ENCODE measurements at places on chromosomes 2 and 18.

DNA sequence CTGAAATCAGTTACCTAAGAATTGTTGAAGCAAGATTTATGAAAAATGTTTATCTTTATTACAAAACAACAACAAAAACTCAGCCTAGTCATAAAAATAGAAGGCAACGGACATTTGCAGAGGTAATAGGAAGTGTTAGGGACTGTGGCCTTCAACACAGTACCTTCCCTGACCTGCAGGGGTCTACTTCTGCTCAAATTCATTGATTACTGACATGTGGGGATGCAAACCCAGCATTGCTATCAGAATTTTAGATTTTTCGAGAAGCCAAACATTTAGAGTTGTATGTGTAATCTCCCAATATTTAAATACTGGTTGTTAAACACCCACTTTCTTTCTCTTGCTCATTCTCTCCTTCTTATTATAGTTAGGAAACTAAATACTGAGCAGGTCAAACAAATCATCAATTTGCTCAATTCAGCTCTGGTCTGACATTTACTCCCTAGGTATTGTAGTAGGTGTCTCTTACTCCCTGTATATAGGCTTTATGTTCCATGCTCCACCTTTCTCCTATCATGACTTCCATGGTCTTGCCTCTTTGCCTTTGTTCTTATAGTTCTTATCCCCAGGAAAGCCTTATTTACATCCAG lies 198.5 kb downstream of the UBE2E3 start:
- DNase-seq = no peak

DNA sequence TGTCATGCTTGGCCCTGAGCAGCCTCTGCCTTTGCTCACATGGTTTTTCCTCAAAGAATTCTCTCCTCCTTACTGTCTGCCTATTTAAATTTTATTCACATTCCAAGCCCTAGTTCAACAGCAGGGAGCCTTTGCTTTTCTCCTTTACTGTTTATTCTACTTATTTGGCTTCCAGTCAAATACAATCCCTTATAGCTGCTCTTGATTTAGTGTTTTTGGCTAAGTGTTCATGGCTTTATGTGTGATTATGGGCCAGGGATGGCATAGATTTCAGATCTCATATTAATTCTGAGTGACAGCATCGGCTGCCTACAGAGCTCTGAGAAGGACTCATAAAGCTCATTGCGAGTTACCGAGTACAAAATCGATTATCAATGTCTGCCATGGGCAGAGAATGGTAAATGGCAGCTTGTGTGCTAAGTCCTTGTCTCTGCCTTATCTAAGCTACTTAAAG lies 106.7 kb downstream of the METTL8 start:
- DNase-seq = no peak

GRCh38 chr2:150570712-150571111 lies 83.2 kb upstream of the RND3 start:
- DNase-seq = peak; percentile 88

GRCh38 chr2:8244639-8245038 lies 437.2 kb upstream of the ID2 start:
- DNase-seq = no peak

DNA sequence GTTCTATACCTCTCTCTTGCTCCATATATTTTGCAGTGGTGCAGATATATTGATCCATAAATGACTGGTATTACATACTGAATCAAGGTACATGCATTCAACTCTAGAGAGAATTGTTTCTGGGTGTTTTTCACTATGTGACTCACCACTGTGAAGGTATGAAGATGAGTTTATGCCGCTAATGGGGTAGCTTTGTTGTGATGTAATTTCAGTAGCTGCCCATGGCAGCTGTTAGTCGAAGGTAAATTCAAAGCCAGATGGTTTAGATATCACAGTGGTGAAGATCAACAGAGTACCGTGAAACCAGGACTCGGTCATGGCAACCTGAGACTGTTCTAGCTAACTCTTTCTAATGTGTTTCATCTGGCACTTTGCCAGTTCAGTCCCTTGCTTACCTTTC lies 50.4 kb downstream of the PKP4 start:
- DNase-seq = no peak

DNA sequence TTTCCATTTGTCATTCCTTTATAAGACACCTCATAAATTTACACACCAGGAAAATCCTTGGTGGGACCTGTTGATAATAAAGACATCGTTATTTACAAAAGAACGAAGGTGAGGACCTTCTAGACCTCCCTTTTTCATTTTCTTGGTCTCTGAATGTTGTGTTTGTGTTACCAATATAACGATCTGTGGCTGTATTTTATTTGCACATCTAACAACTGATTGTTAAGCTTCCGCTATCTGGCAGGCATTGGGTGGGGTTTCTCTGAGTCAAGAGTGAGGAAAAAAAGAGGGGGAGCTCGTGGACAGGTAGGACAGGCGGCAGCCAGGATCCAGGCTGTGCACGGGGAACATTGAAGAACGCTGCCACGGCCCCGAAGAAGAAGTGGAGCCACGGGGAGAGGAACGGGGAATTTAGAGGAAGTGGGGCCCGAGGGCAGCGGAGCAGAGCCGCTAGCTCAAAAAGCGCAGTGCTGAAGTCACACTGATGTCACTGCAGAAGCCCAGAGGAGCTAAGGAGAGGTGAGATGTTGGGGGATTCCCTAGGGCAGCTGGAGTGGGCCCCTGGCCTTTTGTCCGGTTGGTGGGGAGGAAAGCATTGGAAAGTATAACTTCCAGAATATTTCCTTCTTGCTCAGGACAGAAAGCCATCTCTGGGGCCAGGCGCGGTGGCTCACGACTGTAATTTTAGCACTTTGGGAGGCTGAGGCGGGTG lies 20.9 kb upstream of the DNMT3A start:
- DNase-seq = no peak

DNA sequence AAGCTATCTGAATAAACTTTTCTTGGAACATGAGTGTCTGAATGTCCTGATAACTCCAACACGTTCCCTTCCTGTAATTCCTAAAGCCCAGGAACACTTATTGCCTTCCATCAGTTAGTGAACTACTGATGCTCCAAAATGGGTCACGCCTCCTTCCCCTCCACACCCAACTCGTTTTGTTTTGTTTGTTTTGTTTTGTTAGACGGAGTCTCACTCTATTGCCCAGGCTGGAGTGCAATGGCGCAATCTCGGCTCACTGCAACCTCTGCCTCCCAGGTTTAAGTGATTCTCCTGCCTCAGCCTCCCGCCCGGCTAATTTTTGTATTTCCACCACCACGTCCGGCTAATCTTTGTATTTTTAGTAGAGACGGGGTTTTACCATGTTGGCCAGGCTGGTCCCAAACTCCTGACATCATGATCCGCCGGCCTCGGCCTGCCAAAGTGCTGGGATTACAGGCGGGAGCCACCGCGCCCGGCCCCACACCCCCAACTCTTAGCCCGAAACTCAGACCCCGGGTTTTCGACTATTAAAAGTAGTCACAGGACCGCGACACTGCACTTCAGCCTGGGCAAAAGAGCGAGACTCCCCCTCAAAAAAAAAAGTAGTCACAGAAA lies 774 bp downstream of the IER3IP1 start:
- no peak for DNase-seq

DNA sequence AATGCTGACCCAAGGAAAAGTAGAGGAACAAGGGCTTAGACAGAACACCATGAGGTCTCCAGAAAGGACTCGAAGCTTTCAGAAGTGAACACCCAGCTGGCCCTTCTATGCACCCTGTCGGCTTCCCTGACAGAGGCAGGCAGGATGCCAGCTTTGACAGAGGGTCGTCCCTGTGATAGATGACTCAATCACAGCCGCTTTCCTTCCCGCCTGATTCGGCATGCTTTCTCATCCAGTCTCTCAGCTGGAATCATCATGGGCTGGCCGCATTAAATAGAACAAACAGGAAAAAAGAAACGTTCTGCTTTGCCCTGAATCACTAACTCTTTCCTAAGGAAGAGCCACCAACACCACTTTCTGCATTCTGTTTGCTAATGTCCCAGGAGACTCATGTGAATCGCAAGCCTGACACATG lies 140.3 kb upstream of the RAB12 start:
- no peak for DNase-seq

DNA sequence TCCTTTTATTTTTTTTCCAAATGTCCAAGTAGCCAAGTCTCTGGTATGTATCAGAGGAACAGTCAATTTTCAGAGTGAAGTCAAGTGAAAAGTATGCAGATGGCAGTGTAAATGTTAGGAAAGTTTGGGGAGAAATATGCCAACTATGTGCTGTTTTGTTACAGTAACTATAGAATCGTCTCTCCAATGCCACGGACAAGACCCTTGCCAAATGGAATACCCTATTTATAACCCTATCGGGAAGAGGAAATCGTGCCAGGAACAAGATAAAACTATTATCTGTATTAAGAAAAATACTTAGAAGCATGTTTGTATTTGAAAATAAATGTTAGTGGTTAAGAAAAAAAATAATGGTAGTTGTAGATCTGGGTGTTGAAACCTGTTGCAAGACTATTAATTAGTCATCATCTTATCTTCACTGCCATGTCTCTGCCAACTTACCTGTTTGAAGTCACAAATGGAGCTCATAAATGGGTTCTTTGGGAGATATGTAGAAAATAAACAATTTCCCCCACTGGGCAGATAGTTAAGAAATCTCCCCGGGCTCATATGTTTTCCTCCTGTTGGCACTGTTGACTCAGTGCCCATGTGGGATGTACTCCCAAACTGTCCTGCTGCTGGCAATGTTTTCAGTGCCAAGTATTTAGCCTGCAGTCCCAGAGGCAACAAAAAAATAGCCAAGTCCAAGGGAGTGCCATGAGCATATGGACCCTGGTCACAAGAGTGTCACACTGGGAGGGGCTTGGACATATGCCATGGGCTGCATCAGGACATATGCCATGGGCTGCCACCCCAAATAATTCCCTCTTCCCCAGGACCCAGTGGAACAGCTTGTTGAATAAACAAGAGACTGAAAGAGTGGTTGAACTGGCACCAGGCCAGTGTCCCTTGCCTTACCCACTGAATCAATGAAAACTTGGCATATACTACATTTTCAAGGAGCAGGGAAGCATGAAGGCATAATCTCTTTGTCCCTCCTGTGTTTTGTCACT lies 366.9 kb downstream of the OSR1 start:
- DNase-seq = peak; percentile 83

DNA sequence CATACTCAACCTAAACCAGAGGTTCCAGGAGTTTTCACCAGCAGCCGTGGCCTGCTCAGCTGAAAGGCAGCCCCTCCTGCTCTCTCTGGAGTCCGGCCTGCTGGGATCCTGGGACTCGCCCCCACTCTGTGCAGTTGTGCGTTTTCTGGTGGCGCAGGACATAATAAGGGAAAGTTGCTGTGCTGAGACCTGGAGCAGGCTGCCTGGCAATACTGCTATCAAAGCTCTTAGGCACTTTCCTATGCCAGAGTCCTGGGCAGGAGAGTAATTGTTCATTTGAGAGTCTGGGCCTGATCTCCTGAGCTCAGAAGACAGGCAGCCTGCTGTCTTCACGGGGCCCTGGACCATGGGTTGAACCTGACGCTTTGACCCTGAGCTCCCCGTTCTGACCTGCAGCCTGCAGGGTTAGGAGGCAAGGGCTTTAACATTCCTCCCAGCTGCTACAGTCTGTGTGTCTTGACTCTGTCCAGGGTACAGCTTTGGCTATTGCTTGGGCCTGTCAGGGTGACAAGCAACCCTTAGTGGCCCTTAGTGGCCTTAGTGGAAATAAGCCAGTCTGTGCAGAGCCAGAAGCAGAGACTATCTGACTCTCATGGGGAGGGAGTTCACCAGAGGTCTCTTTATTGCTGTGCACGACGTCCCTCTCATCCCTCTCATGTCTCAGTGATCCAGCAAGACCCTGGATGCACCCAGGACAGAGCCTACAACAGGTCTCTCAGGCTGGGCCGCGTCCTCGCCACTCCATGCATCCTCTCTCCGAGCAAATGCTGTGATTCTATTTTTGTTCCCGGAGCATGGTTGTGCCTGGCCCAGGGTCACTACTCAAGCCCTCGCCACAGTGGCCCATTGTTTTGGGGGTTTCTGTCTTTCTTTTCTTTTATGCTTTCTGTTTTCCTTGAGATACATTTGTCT lies 60.6 kb downstream of the ACKR3 start:
- DNase-seq = no peak

DNA sequence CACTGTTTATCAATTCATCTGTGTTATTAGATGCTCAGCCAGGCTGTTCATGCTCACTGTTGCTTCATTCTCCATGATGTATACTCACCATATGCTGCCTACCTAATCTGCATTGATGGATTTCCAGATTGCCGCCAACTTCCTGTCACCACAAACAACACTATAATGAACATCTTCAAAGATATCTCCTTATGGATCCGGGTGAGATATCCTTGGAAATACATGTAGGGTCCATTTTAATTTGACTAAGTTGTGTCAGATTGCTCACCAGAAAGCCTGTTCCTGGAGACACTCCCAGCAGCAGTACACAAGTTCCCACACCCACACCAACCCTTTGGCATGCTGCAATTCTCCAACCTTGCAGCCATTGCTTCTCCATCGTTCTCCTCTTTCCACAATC lies 547.5 kb upstream of the TNP1 start:
- no peak for DNase-seq

DNA sequence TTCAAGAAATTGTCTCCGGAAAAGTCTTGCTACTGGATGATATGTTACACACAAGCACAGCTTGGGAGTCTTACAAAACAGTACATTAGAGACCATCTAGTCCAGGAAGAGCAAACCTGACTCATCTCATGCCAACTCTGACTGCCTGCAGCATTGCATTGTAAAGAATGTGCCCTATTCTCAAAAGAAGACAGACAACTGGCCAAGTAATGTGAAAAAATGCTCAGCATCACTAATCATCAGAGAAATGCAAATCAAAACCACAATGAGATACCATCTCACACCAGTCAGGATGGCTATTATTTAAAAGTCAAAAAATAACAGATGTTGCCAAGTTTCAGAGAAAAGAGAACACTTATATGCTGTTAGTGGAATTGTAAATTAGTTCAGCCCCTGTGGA lies 42.7 kb upstream of the GORASP2 start:
- DNase-seq = peak; percentile 92

DNA sequence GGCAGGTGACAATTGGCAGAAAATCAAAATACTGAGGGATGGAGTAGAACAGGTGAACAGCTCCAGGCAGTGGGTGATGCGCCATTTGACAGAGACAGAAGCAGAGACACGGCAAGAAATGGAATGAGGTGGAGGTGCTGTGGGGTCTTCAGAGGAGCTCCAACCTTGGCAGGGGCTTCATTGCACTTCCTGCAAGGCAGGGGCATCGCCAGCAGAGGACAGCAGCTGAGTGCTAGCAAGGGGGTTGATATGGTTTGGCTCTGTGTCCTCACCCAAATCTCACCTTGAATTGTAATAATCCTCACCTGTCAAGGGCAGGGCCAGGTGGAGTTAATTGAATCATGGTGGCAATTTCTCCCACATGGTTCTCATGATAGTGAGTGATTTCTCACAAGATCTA lies 42.8 kb downstream of the CCDC68 start:
- no peak for DNase-seq
